CD4-positive, alpha-beta T cell (primary cell): ENCODE measurements at places on chromosomes 12 and 14. TPM values are rescaled to one million over a fixed set of nuclear protein-coding genes. Genes with fewer than 3 reads are reported as not detected.

GRCh38 chr14:95182379-95182778, 25.1 kb upstream of the DICER1 start:
- no peak for DNase-seq

CLEC4D gene
- not detected for total RNA-seq

DNA sequence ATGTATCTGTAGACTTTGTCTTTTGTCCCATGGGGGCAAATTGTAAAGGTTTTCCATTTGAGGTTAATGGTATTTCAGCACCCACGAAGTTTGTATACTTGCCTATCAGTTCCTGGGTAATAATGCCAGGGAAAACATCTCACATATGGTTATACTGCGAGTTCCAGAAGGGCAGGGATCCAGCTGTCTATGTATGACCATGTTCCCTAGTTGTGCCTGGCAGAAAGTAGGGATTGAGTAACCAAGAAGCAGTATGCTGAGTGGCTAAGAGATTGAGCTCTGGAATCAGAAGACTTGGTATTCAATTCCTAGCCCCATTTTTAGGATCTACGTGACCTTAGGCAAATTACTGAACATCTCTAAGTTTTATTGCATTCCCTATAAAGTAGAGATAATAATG, 173.2 kb upstream of the PWP1 start:
- DNase-seq: no peak

APOF gene
- total RNA-seq: not detected

GRCh38 chr12:25482625-25483024, 70.5 kb downstream of the LMNTD1 start:
- no peak for DNase-seq

HOXC6 gene
- not detected for total RNA-seq

DNA sequence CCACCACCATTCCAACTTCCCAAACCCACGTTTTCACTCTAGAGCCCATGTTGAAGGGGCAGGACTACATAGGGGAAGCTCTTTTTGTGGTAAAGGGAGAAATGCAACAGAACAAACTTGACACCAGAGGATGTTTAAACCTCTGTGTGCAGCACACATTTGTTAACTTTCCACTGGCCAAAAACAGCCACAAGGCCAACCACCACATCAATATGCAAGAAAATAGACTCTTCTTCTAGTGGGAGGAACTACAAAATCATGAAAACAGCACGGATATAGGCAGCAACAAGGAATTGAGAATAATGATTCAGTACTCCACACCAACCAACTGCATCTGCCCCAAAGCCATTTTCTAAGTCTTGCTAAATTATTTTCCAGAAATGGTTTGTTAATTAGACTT, 66.3 kb upstream of the CEP83 start:
- no peak for DNase-seq

- no peak for DNase-seq
These were observed 277.9 kb downstream of the ITPR2 start for GRCh38 chr12:26555139-26555538.

- no peak for DNase-seq
These were observed 36.7 kb downstream of the CHST11 start for GRCh38 chr12:104493496-104493895.

- no peak for DNase-seq
These were observed 32.5 kb upstream of the TC2N start for GRCh38 chr14:91899806-91900205.

DNA sequence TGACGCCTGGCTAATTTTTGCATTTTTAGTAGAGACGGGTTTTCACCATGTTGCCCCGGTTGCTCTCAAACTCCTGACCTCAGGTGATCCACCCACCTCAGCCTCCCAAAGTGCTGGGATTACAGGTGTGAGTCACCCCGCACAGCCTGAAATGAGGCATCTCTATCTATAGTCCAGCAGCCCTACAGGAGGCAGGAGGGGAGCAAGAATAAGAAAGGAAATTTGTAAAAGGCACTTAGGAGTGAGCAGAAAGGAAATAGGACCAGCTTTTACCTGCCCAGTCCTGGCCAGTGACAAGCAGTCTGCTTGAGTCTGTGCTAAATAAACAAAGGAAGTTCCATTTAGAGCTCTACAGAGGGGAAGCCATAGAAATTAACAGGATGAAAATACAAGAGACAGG, 15.0 kb upstream of the PSMA6 start:
- DNase-seq: no peak

GRCh38 chr12:57008178-57008577, 1.8 kb upstream of the ZBTB39 start:
- no peak for DNase-seq

ABCC9 gene
- total RNA-seq: not detected

RPS6KL1 gene
- total RNA-seq: 12.7 TPM

SPIC gene
- total RNA-seq: not detected
